ENCODE measurements at places on chromosomes 11 and 22. TPM values are rescaled to one million over a fixed set of nuclear protein-coding genes. Genes with fewer than 3 reads are reported as not detected.

- peak; percentile 61 for DNase-seq
Measured at GRCh38 chr22:18133452-18133851, 16.5 kb upstream of the USP18 start.

GRCh38 chr11:41950470-41951143, 491.2 kb upstream of the LRRC4C start:
- DNase-seq, result no peak

Gene C11orf98
- 44.7 TPM for total RNA-seq

GRCh38 chr22:26918226-26918625, 260.8 kb downstream of the MIAT start:
- DNase-seq, result no peak

Gene CHRDL2
- total RNA-seq, result not detected

DNA sequence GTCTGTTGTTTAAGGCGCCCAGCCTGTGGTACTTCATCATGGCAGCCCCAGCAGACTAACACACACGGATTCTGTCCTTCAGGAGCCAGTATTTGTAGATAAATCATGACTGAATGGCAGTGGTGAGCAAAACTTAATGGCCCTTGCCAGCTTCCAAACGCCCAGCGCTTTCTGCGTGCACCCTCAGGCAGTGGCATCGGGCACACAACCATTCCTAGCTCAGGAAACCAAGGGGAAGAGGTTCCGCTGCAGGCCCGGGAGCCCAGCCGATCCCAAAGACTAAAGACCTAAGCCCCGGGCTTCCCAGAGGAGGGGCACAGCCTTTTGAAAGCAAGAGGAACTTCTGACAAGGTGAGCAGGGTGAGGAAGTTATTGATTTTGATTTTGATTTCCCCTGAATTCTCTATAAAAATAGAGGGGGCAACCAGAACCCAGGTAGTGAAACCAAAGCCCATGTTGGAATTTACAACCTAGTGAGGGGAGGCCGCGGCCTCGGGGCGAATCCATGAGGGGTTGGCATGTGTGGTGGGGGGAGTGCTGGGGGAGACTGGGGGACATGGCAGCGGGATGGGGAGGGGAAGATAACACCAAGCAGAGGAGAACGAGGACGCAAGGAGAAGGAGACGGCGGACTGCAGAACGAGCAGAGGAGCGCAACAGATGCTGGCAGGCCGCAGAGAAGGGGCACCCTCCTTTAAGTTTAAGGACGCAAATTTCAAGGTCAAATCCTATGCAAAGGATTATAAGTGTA, 79.9 kb upstream of the SEPTIN5 start:
- no peak for DNase-seq

Gene PIH1D2
- 0.42 TPM for total RNA-seq
